ENCODE measurements at places on chromosomes 7 and 10.
A peak's percentile ranks its signal among the peaks of the same experiment; 100 is the strongest.

GRCh38 chr10:100487529-100487928 is 24.7 kb downstream of the WNT8B start:
- no peak for DNase-seq

DNA sequence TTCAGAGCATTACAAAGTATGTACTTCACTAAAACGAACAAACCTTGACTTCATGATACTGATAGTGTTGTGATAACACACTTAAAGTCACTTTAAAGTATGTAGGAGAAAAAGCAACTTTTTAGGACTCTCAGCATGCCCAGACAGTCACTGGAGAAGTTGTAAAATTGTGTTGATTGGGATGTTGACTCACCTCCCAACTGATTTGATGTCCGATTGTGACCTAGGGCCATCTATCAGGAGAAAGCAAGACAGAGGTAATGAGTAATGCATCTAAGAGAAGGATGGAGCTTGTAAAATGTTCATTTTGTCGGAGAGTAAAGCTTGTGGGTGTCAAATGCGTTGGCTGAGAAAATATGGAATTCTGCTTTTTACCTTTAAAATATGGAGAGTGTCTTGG is 135.4 kb upstream of the SEMA3D start:
- no peak for DNase-seq

DNA sequence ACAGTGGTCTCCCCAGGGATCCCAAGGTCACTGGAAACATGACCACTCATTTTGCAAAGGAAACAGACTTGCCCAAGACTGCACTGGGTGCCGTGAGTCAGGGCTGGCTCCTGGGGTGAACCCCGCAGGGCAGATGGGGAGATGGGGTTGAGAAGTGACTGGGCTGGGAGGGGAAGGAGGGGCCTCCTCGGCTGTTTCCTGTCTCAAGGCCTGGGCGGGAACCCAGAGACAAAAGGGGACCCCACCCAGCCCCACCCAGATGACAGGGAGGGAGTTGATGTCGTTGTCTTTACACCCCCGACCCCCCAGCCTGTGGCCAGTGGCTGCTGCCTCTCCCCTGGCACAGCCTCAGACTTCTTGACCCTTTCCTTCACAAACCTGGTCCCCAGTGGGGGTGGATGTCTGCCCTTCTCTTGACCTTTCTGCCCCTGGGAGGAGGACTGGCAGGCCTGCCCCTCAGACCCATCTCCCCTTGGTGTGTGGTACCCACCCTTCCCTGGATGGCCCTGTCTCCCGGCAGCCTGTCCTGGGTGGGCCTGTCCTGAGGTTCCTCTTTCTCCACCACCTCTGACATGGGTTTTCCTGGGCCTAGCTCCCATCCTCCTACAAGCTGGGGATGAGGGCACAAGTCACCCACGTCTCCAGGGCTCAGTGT is 1.4 kb downstream of the MYO1G start:
- DNase-seq = no peak

- no peak for DNase-seq
These were observed 176.5 kb upstream of the FRMD4A start for GRCh38 chr10:14507176-14507575.

DNA sequence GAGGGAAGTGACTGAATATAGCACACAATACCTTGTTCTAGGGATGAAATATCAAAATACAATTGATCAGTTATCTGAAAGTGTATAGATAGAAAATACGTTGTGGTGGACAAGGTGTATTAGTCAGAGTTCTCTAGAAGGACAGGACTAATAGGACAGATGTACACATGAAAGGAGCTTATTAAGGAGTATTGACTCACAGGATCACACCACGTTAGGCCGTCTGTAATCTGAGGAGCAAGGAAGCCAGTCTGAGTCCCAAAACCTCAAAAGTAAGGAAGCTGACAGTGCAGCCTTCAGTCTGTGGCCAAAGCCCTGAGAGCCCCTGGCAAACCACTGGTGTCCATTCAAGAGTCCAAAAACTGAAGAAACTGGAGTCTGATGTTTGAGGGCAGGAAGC is 406.1 kb downstream of the MDFIC start:
- no peak for DNase-seq

GRCh38 chr10:19707376-19707775 is 108.9 kb upstream of the PLXDC2 start:
- no peak for DNase-seq

- no peak for DNase-seq
These were observed 8.0 kb downstream of the SEMA3E start for GRCh38 chr7:83640731-83641537.

DNA sequence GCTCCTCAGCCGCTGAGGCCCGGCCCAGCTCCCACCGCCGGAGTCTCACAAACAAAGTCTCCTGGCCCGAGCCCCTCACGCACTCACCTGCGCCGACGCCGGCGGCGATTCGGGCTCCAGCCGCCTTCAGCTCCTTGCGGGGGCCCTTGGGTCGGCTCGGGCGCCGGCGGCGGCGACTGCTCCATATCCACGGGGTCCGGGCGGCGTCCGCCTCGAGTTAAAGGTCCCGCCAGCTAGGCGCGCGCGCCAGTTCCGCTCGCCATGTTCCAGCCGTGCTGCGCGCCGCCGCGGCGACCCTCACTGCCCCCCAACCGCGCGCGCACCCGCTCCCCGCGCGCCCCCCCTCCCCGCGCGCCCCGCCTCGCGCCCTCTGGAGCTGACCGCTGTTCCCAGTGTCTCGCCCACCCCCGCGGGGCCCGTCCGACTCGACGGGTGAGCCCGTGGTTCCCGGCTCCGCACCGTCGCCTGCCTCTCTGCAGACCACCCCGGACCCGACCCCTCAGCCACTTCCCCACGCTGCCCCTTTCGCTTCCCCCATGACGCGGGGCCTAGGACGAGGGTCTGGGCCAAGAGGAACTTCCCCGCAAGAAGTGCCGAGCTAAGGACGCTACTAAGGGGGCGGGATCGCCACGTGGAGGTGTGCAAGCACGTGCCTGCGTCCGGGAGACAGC is 396.1 kb downstream of the ZNF33B start:
- no peak for DNase-seq

DNA sequence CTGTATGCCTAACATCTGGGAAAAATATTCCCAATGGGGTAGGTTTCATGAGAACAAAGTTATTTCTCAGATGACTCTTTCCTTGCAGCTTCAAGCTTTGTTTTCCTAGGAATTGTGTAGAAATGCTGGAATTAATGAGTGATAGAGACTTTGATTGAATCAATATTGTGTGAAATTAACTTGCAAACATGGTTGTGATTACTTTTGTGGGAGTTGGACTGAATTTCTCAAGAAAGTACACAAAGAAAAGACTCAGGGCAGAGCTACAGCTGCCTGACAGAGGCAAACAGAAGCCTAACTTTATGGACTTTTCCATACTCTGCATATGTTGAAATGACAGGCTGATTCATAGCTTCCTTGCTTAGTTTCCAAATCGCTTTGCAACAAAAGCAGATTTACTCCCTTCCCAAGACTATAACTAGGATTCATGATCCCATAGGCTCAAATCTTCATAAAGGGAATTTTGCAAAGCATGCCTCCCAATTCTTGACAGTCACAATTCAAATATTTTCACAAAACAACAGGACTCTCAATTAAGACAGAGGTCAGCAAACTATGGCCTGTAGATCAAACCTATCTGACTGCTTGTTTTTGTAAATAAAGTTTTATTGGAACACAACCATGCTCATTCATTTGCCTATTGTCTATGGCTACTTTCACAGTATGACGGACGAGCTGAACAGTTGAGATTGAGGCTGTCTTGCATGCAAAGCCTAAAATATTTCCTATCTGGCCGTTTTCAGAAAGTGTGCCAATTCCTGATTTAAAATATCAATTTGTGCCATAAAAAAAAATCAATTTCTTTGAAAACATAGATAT is 27.6 kb downstream of the NRP1 start:
- DNase-seq = peak; percentile 79

Data from IMR-90 (cell line).